T follicular helper cell (primary cell): ENCODE measurements at places on chromosomes 1 and 21.
A peak's percentile ranks its signal among the peaks of the same experiment; 100 is the strongest.

DNA sequence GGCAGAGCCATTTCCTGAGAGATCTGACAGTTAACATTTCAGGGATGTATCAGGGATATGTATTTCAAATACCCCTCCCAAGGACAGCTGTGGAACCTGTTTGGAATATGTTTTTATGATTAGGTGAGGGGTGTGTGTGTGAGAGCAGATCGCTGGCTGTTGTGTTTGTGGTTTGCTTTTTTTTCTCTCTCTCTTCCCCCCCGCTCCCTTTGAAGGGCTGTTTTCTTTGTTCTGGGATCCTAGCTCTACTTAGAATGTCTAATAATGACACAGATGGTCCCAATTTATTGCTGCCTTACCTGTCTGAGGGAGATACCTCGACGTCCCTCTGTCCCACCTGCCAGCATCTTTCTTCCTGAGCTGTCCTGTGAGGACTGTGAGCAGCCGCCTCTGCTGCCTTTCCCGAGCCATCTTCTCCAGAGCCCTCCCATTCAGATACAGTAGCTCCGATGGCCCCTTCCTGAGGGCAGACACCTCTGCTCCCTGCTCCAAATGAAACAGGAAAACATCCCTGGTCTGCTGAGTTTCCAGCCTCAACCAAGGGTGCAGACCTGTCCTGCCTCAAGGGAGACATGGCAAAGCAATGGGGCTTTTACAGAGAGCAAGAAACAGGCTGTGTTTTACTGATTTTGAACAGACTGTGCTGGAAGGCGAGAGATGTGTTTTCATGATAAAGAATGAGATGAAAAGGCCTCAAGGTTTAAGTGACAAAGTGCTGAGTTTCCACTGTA lies 138.0 kb upstream of the TNR start:
- no peak for DNase-seq

DNA sequence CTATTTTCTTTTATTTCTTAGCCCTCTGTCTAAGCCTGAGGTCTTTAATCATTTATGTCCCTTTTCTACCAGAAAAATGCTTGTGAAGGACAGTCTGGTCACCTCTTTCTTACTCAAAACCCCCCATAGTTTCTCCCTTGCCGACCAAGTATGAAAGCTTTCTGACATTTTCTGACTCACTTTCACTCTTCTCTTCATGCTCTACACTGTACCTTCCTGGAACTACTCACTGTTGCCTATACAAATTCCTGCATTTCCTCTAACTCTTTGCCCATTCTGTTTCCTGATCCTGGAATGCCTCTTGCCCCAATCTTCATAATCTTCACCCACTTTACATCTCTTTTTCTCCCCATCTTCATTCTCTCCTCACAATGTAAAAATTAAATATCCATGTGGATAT lies 380.0 kb downstream of the HHIPL2 start:
- no peak for DNase-seq

- DNase-seq, result no peak
Measured at GRCh38 chr1:24762133-24762676, 17.0 kb downstream of the CLIC4 start.

- DNase-seq, result peak; percentile 7
Measured at GRCh38 chr1:51535006-51535592, 16.0 kb upstream of the EPS15 start.

- DNase-seq, result no peak
Measured at GRCh38 chr21:44761011-44761729, 40.5 kb downstream of the UBE2G2 start.
